Stimulated activated CD4-positive, alpha-beta T cell treated with anti-CD3 and anti-CD28 coated beads, Interleukin-12 subunit alpha, Interleukin-12 subunit beta, amount 100 ng/mL, for 24 hours (primary cell): ENCODE measurements at places on chromosomes 11 and 22.
A peak's percentile ranks its signal among the peaks of the same experiment; 100 is the strongest.

DNA sequence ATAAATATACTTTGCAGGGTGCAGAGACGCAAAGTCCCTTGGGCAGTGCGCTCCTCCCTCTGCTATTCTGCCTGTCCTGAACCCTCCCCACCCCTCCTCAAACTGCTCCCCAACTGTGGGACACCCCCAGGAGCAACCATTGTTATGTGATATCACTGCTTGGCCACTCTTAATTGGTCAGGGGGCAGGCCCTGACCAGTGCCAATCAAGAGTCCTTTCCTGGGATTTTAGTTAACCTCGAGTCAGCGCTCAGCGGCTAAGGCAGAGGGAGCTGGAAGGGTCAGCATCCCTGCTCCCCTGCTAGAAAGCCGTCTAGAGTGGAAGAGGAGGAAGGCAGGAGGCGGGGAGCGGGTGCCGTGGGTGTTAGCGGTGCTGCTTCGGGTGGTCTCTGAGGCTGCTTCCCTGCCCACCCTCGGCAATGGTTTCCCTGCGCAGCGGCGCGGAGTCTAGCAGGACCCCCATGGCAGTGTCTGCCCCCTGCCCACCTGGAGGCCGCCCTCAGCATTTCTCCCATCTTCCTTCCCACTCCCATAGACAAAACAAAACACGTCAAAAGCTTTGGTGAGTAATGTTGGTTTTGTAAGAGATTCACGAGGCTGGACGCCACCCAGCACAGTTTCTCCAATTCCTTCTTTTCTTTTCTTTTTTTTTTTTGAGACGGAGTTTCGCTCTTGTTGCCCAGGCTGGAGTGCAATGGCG lies 38.4 kb upstream of the A4GALT start:
- DNase-seq, result no peak

- no peak for DNase-seq
Measured at GRCh38 chr22:31651664-31652063, 10.4 kb downstream of the PISD start.

GRCh38 chr11:13140028-13140870 lies 131.1 kb downstream of the RASSF10 start:
- no peak for DNase-seq

GRCh38 chr22:50523806-50524675 lies 1.4 kb downstream of the SCO2 start:
- no peak for DNase-seq

DNA sequence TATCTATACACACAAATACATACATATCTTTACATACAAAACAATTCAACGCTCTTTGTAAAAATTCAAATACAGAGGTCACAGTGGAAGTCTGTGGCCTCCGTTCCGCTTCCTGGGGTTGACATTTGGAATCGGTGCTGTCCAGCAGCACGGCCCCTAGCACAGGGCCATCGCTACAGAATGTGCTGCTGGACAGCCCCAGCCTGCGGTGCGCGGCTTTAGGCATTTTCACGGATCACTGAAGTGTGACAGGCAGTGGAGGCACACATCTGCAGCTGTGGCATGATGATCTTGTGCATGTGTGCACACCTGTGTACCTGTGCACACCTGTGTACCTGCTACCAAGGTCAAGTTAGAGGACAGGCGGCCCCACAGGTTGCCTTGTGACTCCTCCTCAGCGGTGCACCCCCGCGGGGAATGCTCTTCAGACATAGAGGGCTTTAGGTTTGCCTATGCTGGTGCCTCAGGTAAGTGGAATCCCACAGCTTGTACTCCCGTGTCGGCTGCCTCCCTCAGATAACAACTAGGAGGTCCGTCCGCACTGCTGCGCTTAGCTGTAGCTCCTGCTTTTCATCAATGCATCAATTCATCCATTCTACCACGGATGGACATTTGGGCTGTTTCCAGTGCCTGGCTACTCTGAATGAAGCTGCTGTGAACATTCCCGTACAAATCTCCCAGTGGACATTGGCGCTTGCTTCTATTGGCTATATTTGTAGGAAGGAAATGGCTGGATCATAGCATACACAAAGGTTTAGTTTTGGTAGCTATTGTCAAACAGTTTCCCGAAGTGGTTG lies 29.9 kb downstream of the GAL start:
- no peak for DNase-seq

DNA sequence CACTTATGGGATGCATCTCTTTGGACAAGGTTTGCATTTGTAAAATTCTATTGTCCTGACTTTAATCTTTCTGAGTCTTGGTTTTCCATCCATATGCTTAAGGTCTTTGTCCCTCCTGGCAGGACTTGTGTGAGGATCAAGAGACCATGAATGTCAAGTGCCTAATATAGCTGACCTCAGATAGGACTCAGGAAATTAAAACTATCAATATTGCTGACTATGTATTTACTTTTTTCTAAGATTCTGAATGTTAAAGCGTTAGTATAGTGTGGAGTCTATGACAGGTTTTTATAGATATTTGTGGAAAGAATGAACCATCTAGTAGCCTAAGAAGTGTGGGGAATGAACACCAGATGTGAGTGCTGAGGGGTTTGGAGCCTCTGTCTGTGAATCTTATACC lies 637.8 kb downstream of the NTM start:
- no peak for DNase-seq

- no peak for DNase-seq
Measured at GRCh38 chr22:22025320-22026156, 43.0 kb upstream of the TOP3B start.

GRCh38 chr22:22157348-22157725 lies 87.2 kb upstream of the VPREB1 start:
- no peak for DNase-seq

DNA sequence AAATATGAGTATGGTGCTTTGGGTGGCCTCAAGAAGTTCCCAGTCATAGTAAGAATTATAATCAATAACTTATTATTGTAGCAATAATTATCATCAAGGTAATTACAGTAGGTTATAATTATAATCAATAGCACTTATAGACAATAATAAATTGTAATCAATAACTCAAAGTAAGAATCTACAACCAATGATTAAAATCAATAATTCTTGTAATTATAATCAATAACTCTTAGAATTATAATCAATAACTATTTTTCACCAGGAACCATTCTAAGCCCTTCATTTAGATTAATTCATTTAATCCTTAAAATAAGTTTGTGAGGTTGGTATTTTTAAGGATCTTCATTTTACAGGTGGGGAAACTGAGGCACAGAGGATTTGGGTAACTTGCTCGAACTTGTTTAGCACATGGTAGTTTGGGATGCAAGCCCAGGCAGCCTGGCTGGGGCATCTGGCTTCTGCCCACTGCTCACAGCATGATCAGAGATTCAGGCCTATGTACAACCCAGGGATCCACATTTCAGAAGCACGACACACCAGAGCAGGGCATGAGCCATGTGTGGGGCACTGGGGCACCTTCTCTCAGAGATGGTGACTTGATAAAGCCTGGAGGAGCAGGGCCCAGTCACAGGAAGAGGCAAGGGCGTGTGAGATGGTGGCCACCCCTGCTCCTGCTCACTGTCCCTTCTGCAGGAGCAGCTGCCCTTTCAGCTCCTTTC lies 46.6 kb downstream of the SLC1A2 start:
- DNase-seq, result no peak

- DNase-seq, result peak; percentile 17
Measured at GRCh38 chr22:40533712-40534378, 102.7 kb downstream of the MRTFA start.
